ENCODE measurements at places on chromosomes 12 and 14.

DNA sequence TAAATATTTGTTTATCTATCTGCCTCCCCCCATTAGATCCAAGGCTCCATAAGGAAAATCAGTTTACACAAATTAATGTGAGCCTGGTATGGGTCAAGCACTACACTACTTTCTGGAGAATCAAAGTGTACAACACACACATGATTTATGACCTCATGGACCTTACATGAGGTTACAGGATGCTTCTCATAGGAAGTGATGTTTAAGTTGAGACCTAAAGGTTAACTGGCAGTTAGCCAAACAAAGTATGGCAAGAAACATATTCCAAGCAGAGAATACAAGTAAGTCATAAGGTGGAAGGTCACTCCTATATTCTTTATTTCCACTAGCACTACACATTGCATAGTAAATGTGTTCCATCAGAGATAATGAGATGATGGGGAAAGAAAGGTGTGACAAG, 39.2 kb downstream of the OSBPL8 start:
- no peak for DNase-seq

DNA sequence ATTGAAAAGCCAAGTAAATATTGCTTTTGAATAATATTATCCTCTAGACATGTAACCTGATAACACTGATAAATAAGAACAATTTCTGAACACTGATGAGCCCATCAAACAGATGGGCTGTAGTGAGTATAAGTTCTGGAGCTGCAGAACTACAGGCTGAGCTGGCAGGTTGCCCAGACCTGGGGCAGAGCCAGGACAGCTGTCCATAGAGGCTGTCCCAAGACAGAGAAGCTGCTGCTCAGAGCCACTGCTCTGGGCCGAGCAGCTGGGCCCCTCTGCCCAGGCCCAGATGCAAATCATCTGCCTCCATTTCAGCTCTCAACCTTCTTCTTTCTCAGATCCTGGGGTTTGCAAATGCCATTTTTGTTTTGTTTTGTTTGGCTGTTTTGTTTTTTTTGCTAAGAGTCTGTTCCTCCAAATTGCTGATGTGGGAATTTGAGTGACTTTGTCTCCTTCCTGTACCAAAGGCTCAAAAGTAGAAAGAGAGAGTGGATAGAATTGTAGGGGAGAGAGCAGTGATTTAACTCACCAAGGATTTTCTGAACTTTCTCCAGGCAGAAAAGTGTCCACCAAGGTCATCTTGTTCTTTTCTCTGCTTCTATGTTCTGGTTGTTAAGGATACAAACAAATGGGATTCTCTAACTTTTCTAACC, 4.0 kb upstream of the TESPA1 start:
- no peak for DNase-seq

DNA sequence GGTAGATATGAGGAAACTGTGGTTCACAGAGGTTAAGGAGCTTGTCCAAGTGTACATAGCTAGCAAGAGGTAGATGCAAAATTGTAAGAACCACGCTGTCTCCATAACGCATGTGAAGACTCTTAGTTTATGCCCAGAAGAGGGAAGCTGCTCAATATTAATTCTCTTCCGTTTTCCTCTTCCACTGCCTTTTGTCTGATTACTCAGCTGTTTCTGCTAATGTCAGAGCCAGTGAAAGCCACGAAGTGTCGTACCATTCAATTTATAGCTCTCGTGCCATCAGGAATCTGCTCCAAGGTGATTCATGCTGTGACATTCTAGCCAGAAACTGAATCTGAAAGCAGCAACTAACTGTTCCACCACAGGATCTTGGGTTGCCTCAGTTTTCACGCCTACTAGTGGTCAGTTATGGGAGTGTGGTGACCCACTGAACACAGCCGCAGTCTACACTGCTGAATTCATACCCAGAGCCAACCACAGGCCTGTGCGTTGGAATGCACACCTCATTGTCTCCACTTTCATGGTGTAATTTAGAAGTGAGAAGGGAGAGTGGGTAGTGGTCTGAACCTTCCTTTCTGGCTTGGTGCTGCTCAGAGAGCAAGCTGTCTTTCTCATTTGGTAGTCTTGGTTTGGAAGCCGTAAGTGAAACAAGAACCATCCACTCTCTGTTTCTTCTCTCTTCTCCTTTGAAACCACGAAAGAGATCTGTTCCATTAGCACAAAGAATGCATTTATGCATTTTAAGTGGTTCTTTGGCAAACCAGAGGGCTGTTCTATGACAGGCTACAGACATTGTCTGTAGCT, 74.2 kb upstream of the NAP1L1 start:
- DNase-seq, result no peak

DNA sequence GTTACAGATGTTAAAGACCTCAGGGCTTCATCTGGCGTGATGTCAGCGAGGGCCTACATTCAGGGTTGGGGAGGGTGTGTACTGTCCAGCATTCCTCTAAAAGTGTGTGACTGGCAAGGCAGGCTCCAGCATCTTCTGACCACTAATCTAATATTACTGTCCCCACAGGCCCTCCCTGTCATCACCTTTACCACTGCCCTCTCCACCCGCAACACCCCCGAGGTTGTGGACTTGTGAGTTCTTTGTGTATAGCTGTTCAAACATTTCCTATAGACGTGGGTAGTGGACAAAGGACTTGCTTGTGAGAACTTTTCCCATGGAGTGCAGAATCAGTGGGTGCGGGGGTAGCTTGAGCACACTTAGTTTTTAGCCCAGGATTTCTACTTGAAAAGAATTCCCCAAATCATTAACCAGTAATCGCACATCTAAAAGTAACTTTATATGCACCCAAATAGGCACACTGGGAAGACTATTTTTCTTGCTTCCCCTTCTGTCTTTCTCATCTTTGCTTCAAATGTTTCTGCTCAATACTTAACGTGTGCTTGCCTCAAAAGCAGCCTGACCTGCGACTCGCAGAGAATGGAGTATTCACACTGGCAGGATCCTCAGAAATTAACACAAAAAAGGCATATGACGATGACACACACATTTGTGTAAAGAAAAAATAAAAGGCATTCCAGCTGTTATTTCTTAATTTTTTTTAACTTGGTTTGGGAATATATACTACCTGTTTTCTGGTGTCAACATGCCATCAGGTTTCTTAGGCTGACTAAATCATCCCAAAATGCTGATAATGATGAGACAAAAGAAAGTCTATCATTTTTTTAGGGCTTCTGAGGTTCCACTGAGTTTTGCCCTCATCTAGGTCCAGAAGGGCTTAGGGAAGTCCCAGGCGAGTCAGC, 158.4 kb upstream of the HIF1A start:
- DNase-seq, result no peak

GRCh38 chr14:49249022-49249421, 337.2 kb downstream of the RPS29 start:
- DNase-seq, result no peak

GRCh38 chr14:21626491-21627230, 8.1 kb downstream of the OR10G2 start:
- no peak for DNase-seq
